Ascending aorta (tissue), 2 donors: ENCODE measurements at places on chromosomes 2 and 18. TPM values are rescaled to one million over a fixed set of nuclear protein-coding genes. Genes with fewer than 3 reads are reported as not detected.

- no peak for DNase-seq
Observed at GRCh38 chr18:63553081-63553480, 10.9 kb downstream of the SERPINB12 start.

- no peak for DNase-seq
Observed at GRCh38 chr2:202025816-202026215, 7.8 kb upstream of the FZD7 start.

DNA sequence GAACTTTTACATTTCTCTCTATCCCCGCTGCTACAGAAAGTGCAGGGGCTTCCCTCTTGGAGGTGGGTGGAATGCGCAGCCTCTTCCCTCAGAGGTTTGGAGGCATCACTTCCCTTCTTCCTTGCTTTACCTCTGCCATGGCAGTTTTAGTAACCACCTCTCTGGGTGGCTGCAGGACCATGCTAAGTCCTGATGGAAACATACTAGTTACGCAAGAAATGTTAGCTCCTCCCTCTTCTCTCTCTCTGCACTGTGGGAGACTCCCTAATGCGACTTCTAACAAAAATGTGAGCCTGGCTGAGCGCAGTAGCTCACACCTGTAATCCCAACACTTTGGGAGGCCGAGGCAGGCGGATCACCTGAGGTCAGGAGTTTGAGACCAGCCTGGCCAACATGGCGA, 116.8 kb upstream of the RAB6C start:
- no peak for DNase-seq

DNA sequence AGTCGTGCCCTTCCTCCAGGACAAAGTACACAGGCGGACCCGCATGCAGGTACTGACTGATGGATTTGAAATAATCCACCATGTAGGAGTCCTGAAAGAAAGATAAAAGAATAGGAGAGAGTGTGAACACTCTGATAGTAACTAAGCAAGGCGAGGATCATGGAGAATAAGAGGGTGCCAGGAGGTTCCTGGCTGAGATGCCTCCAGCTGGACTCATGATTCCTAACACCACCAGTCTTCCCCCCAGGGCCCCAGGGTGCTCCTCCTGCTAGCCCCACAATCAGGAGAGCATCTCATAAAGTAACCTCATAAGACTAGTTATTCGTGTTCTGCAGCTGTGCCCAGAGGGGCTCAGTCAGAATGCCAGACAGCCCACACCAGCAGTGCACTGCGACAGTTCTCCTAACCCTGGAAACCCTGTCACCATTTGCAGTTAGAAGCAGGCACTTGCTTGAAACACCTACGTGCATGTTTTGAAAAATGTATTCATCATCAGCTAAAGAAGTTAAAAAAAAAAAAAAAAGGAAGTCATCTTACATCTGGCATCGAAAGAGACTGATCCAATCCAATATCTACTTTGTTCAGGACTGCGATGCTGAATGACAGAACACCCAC, 36.7 kb downstream of the RMC1 start:
- DNase-seq, result no peak

GRCh38 chr2:238487652-238488346, 61.1 kb downstream of the ASB1 start:
- DNase-seq, result no peak

FSHR gene
- total RNA-seq, result not detected

DNA sequence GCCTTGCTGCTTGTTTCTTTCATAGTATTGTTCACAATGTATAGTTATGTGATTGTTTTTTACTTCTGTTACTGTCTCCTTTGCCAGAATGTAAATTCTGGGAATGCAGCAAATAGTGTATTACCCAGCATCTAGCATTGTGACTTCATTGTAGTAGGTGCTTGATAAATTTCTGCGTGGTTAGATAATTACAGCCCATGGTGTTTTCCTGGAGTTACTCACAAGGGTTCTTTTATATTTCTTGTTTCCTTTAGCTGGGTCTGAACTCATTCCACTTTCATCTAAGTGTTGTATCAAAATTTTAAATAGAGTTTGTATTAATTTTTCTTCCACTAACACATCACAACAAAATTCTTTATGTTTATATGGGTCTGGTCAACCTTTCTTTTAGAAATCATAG, 132.6 kb downstream of the MAP4K4 start:
- DNase-seq, result no peak

DNA sequence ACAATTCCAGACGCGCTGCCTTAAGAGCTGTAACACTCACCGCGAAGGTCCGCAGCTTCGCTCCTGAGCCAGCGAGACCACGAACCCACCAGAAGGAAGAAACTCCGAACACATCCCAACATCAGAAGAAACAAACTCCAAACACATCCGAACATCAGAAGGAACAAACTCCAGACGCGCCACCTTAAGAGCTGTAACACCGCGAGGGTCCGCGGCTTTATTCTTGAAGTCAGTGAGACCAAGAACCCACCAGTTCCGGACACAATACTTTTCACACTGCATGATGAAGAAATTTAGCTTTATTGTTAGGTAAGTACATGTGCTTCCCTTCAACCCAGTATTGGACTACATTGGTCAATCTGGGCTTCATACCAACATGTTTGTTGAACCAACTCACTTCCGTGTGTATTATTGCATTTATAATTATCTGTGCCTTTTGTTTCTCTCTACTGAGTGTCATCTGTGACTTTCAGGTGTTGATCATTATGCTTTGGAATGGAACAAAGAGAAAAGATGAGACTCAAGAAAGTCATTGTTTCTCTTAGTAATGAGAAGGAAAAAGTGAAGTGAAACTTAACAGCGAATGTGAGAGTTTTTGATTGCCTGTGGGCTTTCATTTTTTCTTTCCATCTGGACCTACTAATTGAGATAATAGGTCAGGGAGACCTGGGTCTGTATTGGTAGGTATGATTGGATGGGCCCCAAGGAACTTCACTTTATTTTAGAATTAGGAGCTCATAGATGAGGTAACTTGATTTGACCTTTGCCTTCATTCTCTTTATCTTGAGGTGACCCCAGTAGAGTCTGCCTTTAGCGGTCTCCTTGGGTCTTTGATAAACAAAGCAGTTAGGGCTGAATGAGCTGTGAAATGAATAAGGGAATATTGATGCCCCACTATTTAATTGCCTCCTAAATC, 76.1 kb upstream of the CAVIN2 start:
- DNase-seq, result no peak

- no peak for DNase-seq
Observed at GRCh38 chr2:53452957-53453748, 314.5 kb upstream of the CHAC2 start.

DNA sequence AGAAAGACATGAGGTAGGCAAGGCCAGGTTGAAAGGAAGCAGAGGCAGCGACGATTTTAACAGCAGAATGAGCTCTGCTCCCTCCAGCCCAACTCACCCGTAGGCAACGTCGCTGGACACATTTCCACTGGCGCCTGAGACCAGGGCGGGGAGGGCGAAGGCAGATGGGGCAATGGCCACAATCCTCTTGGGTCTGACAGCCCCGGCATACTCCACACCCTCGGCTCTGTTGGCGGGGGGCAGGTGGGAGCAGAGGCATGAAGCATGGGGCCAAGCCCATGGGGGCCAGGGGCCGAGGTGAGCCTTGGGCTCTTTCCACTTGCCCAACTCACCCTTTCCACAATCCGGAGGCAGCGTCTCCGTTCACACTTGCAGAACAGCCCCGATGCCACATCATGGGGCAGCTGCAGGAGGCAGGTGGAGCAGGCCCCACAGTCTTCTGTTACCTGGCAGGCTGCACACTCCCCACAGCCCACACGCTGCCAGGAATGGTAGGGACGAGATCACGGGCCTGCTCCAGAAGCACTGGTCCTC, 5.8 kb downstream of the MBD1 start:
- DNase-seq, result no peak

DNA sequence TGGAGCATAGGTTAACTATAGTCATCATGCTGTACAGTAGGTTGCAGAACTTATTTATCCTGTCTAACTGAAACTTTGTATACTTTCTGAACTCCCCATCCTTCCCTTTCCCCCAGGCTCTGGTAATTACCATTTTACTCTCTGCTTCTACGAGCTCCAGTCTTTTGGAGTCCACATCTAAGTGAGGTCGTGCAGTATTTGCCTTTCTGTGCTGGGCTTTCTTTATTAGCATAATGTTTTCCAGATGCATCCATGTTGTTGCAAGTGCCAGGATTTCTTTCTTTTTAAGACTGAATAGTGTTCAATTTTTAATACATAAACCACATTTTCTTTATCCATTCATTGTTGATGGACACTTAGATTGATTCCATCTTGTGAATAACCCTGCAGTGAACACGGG, 464.1 kb downstream of the TGIF1 start:
- DNase-seq, result no peak

SLC9A2 gene
- not detected for total RNA-seq

GRCh38 chr18:51089691-51090090, 59.7 kb downstream of the SMAD4 start:
- DNase-seq, result no peak

CLEC4F gene
- total RNA-seq, result not detected

DNA sequence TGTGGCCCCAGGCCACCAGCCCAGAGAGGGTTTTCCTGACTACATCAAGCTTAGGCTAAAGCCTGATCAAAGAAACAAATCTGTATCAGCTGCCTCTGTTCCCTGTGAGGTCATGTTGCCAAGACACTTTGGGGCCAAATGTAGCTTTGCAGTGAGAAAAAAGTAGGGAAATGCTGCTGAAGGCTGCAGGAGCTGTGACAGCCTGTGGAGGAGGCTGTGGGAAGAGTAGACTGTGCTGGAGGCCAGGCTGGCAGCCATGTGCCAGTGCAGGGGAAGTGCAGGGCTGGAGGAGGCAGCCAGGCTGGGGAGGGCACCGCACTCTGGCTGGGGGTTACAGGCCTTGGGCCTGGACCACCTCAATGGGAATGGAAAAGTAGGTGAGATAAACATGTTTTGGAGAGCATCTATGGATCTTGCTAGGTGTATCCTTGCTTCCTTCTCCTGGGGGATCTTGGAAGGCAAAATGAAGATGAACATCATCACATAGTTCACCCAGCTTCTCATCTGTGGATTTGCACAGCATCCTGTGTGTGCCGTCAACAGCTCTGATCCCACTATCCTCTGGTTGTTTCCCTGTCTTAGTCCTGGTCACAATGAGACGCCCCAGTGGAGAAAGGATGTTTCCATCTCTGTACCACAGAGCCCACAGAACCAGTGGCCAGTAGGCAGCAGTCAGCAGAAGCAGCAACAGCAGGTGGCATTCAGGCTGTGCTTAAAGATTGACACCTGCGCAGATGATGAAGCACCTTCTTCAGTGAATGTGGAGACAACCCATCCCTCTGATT, 103.8 kb upstream of the COPS8 start:
- DNase-seq, result no peak

GRCh38 chr2:217709478-217710210, 293.2 kb downstream of the TNS1 start:
- no peak for DNase-seq

CTDP1 gene
- 31.7 TPM for total RNA-seq

- DNase-seq, result no peak
Observed at GRCh38 chr2:40127890-40128557, 323.9 kb downstream of the SLC8A1 start.

GRCh38 chr2:55119711-55120487, 69.6 kb upstream of the RTN4 start:
- DNase-seq, result no peak

GRCh38 chr2:100277540-100278207, 44.6 kb downstream of the LONRF2 start:
- DNase-seq, result no peak

DNA sequence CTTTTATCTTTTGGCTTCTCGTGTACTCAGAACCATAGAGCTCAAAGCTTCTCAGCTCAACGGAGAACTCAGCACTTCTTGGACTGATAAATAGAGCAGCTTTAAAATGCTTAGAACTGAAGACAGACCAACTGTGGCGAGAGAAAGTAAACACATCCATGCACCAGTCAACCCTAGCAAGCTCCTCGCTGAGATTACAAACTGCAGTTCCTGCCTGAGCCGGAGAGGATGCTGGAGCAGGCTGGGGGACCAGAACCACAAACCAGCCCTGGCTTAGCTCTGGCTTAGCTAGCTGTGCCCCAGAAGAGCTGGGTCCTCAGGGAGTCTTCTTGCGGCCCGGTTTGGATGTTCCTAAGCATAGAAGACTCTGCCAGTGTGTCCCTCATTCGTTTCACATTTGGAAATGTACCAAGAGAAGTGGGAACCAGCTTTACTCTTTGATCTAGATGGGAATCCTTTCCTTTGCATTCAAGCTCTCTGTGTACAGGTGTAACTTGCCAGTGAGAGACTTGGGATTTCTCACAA, 5.6 kb downstream of the PAX8 start:
- DNase-seq, result no peak

- DNase-seq, result no peak
Observed at GRCh38 chr2:8550481-8550880, 131.4 kb upstream of the ID2 start.

DNA sequence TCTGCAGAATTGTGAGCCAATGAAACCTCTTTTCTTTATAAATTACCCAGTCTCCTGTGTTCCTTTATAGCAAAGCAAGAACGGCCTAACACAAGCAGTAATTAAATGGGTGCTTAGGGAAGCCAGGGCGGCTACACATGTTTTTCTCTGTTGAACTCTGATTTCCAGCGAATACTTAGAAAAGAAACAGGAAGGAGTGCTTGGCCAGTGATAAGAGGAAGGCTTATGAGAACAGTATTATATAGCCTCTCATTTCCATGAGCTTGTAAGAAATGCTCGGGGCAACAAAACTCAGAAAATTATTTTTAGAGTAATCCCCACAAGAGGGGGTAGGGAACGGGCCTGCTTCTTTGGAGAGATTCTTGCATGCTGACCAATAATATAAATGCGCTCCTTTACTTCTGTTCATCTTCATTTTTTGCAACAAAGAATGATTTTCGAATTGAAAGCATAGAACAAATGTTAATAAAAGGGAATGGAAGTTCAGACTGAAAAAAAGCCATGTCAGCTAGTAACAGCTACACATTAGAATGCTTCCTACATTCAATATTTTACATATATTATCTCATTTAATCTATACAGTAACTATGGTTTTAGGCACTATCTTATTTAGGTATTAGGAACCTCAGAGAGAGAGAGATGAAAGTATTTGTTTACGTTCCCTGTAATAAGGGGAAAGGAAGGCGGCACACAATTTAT, 49.7 kb upstream of the CCDC85A start:
- no peak for DNase-seq

VPS4B gene
- total RNA-seq, result 16.7 TPM

- no peak for DNase-seq
Observed at GRCh38 chr18:71221405-71221804, 932.6 kb downstream of the SOCS6 start.

GRCh38 chr18:44786688-44787087, 106.0 kb downstream of the SETBP1 start:
- DNase-seq, result no peak

GRCh38 chr18:13070460-13070859, 79.3 kb downstream of the CEP192 start:
- DNase-seq, result no peak

DNA sequence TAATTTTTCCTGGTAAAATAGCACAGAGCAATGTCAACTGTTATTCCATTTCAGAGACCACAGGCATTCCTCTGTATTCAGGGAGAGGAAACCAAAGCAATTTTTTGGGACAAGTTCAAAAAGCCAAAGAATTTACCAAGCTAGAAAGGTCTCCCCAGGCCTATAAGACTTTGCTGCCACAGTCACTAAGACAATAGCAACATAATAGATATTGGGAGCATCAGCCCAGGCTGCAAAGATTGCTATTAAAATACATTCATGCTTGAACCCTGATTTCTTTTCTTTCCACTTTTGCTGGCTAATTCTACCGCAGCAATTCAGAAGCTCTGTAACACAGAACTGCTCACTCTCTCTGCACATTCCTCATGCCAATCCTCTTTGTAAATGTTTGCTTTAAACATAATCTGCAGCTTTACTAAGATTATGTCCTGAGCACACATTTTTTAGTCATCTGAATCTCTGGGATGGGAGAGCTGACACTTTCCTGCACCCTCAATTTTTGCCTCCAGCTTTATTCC, 76.3 kb downstream of the CLHC1 start:
- no peak for DNase-seq

OLA1 gene
- total RNA-seq, result 29.5 TPM

CNTNAP5 gene
- not detected for total RNA-seq
